ENCODE measurements at places on chromosomes 3 and 15.

DNA sequence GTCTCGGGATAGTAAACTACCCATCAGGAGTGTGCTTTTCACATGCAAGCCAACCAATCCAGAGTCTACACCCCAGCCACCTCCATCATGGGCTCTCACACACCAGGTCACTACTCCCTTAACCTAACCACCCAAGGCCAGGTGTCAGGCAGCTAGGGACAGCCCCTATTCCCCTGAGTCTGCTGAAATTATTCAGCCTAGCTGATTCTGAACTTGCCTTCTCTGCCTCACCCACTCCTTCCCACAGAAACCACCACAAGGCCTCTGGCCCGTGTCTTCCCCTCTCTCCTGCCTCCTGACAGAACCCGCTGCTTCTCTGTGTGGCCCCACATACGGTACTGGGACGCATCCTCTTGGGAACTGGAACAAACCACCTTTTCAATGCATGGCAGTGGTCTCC, 82.1 kb downstream of the PCSK6 start:
- no peak for DNase-seq

GRCh38 chr3:54857343-54857742, 70.5 kb downstream of the LRTM1 start:
- no peak for DNase-seq

GRCh38 chr15:67807141-67807540, 18.2 kb upstream of the SKOR1 start:
- no peak for DNase-seq

DNA sequence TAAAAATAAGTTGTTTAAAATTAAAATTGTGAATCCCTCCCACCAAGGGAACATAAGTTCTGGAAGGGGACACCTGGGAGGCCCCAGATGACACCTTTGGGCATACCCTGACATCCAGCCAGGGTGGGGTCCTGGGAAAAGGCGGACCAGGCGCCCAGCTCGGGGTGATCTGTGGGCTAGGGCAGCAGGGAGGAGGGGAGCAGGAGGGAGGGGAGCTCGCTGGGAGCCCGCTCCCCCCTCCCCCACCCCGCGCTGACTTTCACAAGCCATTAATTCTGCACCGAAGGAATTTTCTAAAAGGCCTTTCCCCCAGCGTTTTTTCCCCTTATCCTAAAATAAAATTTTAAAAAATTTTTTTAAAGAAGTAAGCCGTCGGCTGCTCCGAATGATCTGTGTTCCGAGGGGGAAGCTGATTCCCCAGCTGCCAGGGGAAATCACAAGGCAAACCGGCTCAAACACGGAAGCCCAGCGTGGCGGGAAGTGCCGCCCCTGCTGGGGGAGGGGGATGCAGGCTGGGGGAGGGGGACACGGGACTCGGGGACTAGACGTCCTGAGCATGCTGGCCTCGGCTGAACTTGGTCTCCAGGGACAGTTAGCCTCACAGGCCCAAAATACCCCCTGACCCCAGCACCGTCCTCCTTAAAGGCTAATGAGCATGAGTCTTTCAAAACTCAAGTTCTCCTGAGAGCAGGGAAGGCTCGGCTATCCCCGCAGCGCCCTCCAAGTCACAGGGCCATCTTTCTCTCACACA, 13.9 kb downstream of the PLXND1 start:
- DNase-seq, result no peak

- no peak for DNase-seq
Measured at GRCh38 chr15:67143646-67144045, 78.2 kb downstream of the SMAD3 start.

GRCh38 chr3:44987332-44987731, 11.3 kb downstream of the EXOSC7 start:
- no peak for DNase-seq

DNA sequence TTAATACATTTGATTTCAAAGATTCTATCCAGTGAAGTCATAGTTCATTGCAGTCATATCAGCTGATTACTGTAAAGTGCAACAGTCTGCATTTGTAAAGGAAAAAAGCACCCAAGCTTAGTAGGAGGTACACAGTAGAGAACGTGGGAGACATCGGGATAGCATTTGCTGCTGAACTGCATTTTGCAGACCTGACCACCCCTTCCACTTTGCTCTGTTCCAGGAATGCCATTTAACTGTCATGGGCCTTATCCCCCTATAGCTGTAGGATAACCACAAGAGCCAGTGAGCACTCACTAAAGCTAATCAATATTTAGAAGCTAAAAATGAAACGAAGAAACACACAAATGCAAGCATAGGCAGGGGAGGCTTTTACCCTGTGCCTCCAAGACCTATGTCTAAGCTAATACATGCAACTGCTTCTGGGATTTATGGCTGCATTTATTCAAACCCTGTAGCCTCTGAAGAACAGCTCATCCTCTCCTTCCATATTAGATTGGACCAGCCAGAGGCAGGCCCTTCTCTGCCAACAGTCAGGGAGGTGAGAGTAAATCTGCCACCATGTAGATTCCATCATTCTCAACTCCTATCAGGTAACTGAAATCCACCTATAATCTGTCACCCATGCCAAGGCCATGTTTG, 23.0 kb downstream of the TNIK start:
- DNase-seq, result no peak

- DNase-seq, result no peak
Measured at GRCh38 chr3:187966636-187967406, 187.1 kb upstream of the LPP start.

DNA sequence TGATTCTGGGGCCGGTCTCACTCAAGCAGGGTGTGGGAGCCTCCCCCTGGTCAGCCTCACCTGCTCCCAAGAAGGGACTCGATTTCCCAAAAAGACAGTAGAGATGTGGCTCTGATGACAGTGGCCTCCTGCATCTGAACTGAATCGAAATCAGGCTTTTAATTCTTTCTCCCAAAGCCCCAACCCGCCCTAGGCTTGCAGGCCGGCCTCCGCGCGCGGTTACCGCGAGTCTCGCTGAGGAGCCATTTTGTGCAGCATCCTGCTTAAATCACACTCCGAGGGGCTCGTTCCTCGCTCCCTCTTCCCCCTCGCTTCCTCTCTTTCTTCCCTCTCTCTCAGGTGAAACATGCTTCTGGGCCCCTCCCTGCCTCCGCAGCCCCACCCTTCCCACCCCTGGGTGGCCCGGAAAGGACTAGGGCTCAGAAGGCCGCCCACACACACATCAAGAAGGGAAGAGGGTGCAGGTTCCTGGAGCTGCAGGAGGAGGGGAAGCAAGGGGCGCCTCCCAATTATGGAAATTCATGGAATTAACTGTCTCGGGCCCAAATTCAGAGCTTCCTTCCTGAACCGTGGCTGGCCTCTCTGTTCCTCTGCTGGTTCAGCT, 30.9 kb upstream of the POLG start:
- DNase-seq, result no peak

GRCh38 chr3:116734243-116734642, 24.7 kb downstream of the TUSC7 start:
- no peak for DNase-seq

DNA sequence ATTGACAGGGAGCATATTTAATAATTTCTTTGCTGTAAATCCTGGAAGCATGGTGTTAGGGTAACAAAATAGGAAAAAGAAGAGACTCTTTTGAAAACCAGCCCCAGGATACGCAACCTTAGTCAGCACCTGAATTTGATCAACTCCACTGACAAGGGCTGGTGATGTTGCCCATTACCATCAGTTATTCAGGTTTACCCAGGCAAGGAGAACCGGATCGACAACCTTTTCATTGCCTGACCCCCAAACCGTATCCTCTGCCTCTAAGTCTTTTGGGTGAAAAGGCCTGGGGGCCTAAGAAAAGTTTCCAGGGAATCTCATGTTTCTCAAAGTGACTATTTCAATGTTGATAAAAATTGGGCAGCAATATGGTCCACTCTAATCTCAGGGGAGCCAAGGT, 313.3 kb downstream of the KBTBD8 start:
- no peak for DNase-seq

DNA sequence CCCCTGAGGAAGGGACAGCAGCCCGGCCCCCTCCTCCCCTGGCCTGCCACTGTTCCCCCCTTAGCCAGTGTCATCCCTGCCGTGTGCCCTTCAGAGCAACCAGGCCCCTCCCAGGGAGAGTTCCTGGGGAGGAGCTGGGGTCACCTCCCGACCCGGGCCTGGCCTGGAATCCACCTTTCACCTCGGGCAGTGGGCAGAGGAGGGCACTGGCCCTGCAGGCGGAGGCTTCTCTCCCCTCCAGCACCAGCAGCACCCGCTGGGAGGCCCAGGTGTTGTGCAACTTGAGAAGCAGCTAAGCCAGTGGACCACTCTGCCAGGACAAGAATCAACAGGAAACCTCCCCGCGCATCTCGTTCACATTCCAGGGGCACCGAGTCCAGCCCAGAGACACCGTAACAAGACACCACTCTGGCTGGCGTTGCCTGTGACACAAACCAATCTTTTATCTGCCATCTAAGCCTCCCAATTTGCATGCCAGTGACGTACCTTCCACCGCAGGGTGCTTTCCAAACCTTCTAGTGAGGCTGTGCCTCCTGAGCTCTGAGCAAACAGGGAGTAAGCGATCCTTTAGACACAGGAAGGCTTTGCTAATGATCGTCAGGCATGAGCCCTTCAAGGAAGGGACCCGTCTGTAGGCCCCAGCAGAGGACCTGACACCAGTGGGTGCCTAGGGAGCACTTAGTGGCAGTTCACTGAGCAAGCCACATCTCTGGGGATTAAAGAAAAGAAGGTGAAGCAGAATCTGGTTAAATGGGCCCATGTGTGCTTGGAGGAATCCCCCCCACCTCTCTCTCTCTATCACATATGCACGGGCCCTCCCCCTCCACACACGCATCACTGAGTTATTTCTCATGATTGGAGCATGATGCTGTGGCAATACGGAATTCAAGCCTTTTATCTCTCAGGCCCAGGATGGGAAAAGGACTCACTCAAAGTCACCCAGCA, 98.9 kb upstream of the TLE3 start:
- peak; percentile 85 for DNase-seq

GRCh38 chr3:97942801-97943546, 29.3 kb downstream of the RIOX2 start:
- peak; percentile 67 for DNase-seq

- DNase-seq, result no peak
Measured at GRCh38 chr15:40252438-40253166, 13.7 kb downstream of the PAK6 start.

DNA sequence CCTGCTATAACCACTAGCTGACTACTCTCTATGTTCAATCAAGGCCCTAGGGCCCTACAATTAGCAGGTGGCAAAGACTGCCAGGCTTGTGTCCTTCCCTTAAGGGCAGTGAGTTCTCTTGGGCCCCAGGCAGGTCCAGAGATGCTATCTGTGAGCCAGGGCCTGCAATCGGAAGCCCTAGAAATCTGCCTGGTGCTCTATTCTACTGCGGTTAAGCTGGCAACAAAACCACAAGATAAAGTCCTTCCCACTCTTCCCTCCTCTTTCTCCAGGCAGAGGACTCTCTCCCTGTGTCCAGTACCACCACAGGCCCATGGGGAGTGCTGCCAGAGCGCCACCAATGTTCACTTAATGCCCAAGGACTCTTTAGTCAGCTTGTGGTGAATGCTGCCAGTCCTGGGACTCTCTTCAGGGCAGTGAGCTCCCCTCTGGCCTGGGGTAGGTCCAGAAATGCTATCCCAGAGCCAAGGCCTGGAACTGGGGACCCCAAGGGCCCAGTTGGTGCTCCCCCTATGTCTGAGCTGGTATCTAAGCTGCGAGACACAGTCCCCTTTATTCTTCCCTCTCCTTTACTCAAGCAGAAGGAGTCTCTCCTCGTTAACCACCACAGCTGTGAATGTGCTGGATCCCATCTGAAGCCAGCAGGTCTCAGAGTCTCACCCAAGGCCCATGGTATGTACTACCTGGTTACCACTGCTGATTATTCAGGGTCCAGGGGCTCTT, 34.7 kb downstream of the XXYLT1 start:
- DNase-seq, result no peak

GRCh38 chr3:79810092-79810491, 42.3 kb upstream of the ROBO1 start:
- DNase-seq, result no peak

- DNase-seq, result no peak
Measured at GRCh38 chr15:72809329-72809728, 25.8 kb upstream of the ADPGK start.

DNA sequence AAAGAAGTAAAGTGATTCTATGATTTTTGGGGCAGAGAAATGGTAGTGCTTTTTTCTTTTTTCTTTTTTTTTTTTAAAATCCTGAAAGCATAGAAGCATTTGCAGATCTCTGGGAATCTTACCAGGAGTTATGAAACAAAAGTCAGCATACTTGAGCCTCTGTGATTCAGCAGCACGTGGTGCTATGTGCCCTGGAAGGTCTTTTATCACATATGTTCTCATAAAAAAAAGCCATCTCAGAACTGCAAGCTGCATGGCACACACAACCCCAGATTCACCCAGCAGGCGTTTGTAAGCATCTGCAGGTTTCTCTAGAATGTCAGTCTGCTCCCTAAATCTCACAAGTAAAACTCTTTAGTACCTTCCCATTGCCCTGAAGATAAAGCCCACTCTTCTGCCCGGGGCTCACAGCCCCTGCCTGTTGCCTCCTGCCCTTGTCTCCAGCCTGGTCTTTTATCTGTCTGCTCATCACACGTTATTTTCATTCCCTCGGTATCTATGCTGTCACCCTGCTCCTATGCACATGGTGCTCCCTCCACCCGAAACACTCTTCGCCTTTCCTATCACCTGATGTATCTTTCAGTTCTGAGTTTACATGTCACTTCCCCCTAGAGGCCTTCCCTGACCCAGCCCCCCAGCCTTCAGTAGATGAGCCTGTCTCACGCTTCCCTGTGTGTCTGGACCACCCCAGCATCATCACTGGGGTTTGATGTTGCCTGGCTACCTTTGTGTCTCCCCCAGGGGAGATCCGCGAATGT, 72.4 kb downstream of the CHDH start:
- no peak for DNase-seq

- no peak for DNase-seq
Measured at GRCh38 chr15:96361309-96362010, 31.0 kb downstream of the NR2F2 start.

DNA sequence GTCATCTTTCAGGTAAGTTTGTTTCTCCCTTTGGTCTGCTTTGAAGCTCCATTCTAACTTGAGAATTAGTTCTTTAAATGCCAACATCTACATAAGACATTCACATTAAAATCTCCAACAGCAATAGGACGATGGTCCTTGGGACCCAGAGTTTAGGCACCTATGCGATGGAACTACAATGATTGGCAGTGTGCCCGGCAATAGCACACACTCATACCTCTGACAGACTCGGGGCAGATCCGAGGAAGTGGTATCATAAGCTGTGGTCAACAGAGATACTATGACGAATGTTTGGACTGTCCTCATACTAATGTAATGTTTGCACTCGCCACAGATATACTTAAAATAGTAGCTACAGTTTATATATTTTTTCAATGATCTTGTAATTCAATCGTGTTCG, 34.2 kb upstream of the NR2F2 start:
- no peak for DNase-seq

- no peak for DNase-seq
Measured at GRCh38 chr3:185210621-185211142, 43.2 kb downstream of the EHHADH start.

- DNase-seq, result no peak
Measured at GRCh38 chr3:177946936-177947335, 589.3 kb upstream of the KCNMB2 start.

DNA sequence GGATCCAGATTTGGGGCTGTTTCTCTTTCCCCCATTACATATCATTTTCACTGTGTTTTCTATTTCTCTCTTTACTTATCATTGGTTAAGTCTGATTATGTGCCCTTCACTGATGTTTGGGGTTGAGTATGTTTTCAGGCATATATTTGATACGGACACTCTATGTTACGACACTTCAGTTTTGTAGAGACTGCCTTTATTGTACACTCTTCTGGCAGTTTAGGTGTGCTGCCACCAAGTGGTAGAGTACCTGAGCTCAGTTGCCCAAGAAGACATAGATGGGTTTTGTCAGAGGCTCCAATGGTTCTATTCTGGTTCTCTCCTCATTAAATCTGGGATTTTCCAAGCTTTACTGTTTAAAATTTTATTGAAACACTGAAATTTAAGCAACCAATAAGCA, 255.0 kb upstream of the ROPN1 start:
- peak; percentile 34 for DNase-seq
